NCI-H187 treated with DMSO at 0.1 percent for 48 hours (cell line): ENCODE measurements at places on chromosomes 5 and 9.

DNA sequence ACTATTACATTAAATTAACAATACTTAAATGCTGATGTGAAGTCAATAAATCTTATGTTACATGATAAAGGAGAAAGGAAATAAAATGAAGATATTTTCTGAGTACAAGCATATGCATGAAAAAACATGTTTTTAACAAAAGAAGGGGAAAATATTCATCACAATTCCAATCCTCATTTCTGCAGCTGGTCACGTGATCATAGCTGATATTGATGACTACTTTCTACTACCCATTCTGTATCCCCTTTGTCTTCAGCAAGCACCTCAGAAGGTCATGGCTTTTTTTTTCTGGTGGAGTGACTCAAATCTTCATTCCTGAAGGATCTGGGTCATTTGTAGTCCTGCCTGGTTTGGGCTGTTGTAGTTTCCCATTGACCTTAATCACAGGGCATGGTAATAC, 90.9 kb downstream of the CDO1 start:
- no peak for DNase-seq

GRCh38 chr5:172595596-172596455, 45.2 kb upstream of the NEURL1B start:
- no peak for DNase-seq

DNA sequence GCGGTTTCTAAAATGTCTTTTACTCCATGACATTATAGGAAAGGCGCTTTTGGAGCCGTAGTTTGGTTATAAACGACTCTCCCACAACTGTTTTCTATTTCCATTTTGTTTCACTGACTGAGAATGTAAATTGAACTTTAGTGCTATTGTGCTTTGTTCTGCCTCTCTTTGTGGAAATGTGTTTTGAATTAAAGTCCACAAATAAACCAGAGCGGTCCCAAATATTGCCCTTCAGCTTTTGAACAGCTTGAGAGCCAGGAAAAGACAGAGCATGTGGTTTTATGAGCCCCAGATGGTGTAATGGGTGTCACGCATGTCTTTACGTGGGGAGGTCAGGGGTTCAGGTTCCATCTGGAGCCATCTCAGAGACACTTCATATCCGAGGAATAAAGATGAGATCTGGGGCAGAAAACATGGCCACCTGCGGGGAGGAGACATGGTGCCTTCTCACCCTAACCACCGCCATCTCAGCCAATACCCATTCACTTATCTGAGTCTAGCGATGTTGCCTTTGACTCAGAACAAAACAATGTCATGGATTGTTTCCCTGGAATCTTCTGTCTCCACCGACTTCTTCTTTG, 42.5 kb upstream of the ROR2 start:
- no peak for DNase-seq

- DNase-seq: no peak
These were observed 34.2 kb downstream of the PAX5 start for GRCh38 chr9:36999728-37000333.

GRCh38 chr9:124218438-124218982, 39.2 kb upstream of the NEK6 start:
- no peak for DNase-seq

- DNase-seq: no peak
These were observed 90.4 kb downstream of the RIC1 start for GRCh38 chr9:5719100-5719926.
